ENCODE measurements at places on chromosomes 2 and 18.
A peak's percentile ranks its signal among the peaks of the same experiment; 100 is the strongest.

- DNase-seq, result no peak
Observed at GRCh38 chr18:56319953-56320352, 318.4 kb downstream of the TXNL1 start.

GRCh38 chr2:207067473-207067872 lies 98.3 kb downstream of the KLF7 start:
- peak; percentile 7 for DNase-seq

- no peak for DNase-seq
Observed at GRCh38 chr2:226536410-226536809, 263.2 kb downstream of the IRS1 start.

GRCh38 chr18:75358928-75359327 lies 68.6 kb downstream of the SMIM21 start:
- no peak for DNase-seq

DNA sequence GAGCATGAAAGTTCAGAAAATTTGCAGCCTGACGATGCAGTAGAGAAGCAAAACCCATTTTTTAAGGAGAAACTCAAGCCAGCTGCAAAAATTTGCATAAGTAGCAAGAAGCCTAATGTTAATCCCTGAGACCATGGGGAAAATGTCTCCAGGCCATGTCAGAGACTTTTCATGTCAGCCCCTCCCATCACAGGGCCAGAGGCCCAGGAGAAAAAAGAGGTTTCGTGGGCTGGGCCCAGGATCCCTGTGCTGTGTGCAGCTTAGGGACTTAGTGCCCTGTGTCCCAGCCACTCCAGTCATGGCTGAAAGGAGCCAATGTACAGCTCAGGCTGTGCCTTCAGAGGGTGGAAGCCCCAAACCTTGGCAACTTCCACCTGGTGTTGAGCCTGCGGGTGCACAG lies 533.0 kb downstream of the THSD7B start:
- no peak for DNase-seq

DNA sequence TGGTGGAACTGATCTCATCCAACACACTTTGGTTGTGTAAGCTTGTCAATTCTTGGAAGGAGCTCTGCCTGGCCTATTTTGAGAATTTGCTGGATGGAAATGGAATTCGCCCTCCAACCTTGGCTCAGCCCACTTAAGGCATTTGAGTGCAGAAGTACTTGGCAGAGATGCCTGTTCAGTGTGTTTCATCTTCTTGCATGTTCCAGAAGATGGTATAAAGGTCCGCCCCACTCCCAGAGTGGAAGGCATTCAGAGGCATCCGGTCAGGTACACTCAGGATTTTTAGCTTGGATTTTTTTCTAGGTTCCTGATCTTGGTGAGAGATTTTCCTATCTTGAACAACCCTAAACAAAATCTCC lies 61.3 kb upstream of the TXNDC2 start:
- DNase-seq, result no peak

- no peak for DNase-seq
Observed at GRCh38 chr18:25329783-25330182, 22.2 kb downstream of the ZNF521 start.

- no peak for DNase-seq
Observed at GRCh38 chr18:73245345-73245744, 377.6 kb upstream of the NETO1 start.

DNA sequence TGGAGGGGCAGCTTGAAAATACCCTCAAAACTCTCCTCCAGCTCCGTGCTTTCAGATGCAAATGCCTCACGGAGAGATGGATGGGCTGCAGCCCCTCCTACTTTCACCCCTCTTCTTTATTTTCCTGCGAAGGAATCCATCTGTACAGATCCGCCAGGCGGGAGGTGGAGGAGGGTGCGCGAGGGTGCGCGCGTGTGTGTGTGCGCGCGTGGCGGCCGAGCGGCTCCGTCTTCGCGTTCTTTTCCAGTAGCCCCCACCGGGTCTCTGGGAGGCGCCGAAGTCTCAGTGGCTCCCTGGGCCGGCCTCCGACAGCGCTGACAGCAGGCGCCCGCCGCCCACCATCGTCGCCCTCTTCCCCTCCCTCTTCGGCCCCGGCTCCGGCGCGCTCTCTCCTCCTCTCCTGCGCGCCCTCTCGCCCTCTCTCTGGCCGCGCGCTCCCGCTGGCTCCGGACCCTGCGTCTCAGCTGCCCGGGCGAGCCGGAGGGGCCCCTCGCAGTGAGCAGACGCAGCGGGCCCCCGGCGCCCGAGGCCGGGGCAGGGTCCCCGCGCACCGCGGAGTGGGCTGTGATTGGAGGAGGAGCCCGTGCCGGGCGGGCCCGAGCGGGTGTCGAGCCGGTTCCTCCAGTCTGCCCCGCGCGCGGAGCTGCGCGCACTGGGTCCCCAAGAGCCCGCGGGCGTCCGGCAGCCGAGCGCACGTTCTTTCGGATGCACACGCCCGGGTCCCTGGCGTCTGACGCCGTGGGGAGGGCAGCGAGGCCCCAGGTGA lies at the start of gene CDH7:
CDH7 (plus strand) TSS at position 624 of the 766 bp plus-strand sequence. CDS start 11,831 bp downstream, outside the sequence.
- peak; percentile 53 for DNase-seq

DNA sequence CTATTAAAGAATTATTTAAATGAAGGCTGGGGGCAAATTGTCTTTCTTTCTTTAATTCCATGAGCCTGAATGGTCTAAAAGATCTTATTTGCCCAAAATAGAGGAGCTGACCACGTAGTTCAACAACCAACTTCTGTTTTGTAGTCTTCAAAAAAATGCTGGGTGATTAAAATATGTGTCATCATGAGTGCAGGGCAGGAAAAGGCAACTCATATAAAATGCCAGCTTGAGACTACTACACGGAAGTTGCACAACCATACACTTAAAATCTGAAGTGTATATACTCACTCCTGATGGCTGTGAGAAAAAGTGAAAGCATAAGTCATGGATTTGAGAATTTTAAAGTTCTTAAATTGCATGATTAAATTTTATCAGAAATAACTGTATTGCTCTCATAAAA lies 210.9 kb downstream of the DYM start:
- no peak for DNase-seq

DNA sequence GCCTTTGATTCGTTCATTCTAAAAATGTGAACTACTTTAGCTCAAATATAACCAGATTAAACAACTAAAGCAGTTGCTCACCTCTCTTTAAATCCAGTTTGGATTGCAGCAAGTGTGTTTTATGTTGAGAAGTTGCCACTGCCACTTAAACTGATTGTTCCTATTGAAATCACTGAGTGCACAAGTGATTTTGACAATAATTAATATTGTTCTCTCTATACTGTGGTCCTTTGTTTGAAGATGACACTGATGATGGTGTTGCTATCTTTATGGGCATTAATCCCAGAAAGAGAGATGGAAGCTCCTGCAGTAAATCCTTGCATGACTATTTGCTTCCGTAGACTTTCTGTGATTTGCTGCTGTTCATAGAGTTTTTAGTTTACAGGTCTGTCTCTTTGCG lies 251.4 kb upstream of the ZEB2 start:
- no peak for DNase-seq

DNA sequence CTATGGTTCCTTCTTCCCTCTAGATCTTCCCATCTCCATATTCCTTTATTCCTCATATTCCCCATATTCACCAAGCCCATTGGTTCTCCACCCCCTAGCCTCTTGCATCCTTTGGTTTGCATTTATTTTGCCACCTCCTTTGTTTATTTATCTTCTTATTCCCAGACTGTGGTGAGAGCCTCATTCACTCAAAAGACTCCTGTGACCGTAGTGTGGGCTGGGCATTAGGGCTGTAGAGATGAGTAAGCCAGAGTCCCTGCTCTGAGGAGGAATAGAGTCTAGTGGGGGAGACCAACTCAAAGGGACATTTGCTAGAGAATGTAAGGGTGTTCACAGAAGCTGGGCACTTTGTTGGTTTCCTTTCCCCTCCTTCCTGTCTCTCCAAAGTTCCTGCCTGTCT lies 8.3 kb downstream of the ATG16L1 start:
- DNase-seq, result no peak

- DNase-seq, result no peak
Observed at GRCh38 chr2:96775160-96775559, 14.5 kb downstream of the CNNM4 start.

- peak; percentile 91 for DNase-seq
Observed at GRCh38 chr2:67846370-67847070, 216.3 kb downstream of the C1D start.

DNA sequence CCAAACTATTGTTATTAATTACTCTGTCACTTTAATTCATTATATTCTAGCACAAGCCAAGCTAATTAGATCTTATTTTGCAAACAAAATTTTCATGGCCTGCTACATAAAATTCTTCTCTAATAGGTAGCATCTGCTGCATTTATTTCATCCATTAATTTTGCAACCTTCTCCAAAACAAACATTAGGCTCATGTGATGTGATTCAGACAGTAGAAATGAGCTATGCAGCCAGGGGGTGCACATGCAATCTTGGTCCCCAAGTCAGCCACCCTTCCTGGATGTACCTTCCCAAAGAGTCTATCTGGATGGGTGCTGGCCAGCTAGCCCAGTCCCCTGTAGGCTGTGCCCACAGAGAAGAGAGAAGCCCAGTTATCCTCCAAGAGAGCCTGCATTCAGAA lies 242.1 kb upstream of the OSR1 start:
- DNase-seq, result no peak

DNA sequence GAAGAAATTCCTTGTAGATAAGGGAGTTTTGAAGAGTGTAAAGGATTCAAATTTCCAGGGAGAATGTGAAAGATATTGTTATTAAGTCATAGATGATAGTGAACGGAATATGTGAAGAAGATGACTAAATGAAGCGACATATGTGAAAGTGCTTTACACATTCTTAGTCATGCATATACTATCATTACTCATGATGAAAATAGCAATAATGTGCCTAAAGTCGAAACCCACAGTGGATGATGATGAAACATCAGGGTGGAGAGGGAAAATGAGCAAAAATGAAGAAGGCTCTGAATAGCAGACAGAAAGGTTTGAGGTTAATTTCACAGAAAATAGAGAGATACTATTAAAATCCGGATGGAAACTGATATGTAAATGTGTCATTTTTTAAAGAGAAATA lies 1237.1 kb downstream of the LRP1B start:
- DNase-seq, result no peak

GRCh38 chr2:206886696-206887095 lies 52.6 kb upstream of the CPO start:
- DNase-seq, result no peak

DNA sequence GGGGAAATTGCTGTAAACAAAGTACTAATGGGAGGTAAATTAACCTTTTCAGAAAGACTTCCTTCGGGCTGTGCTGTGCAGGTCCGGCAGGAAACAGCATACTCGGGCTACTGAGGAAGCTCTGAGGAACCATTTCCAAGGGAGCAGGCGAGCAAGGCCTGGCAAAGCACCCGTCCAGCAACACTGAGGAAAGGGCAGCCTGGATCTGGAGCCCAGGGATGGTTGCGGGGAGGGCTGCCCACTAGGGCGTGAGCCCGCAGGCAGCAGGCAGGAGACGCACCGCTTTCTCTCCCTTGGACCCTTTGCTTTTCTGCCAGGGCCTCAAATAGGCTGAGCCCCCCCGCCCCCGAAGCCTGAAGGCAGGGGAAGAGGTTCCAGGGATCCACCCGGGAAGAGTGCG lies 89.5 kb downstream of the SOX11 start:
- no peak for DNase-seq

DNA sequence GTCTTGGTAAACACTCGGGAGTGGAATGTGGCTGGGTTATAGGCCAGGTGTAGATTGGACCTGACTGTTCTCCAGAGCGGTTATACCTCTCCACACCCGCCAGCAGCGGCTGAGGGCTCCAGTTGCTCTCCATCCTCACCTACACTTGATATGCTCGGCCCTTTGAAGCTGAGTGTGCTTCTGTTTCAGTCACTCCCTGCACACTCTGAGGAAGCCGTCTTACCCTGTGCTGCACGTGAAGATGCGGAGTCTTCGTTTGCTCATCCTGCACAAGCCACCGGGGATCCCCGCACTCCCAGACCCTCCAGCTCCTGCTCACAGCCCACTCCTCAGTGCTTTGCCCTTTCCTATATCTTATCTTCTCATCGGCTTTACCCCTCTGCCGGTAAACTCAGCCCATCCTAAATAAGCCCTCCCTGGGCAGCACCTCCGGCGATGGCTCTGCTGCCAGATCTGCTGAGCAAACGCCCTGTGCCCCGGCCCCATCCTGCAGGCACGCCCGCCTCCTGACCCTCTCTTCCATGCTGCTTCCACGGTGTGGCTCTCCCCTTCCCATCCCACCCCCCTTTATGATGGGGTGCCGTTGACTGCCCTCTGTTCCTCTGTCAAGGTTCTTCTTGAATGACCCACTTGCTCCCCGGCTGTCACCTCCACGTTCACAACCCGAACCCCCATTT lies 47.3 kb upstream of the ODC1 start:
- DNase-seq, result no peak

DNA sequence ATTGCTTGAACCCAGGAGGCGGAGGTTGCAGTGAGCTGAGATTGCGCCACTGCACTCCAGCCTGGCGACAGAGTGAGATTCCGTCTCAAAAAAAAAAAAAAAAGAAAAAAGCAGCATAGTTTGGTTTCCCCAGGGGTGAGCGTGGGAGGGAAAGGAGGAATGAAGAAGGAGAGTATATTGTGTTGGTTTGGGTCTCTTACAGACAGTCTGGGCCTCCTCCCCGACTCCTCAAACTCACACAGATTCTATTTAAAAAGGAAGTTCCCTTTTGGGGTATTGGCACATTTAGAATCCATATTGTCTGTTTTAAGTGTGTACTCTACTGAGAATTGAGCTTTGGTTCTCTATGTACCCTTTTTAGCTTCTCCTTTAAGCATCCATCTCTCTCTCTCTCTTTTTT lies 27.4 kb upstream of the SLC20A1 start:
- DNase-seq, result no peak

DNA sequence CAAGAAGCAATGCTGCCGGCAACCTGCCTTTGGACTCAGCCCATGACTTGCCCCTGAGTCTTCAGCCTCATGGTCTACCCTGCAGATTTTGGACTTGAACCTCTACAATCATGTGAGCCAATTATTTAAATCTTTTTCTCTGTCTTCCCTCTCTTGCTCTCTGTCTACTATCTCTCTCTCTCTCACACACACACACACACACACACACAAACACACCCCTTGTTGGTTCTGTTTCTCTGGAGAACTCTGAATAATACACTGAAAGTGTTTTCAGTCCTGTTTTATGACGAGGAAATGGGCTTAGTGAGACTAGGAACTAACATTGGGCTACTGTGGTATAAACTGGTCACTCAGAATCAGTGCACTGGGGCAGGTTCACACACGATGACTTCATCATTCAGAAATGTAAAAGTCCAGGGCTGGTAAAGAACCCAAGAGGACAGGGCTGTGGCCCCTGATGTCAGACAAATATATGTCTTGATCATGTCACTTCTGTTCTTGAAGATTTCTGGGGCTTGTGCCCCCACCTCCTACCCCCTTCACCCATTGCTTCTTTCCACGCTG lies 266.1 kb upstream of the SIX2 start:
- DNase-seq, result no peak

DNA sequence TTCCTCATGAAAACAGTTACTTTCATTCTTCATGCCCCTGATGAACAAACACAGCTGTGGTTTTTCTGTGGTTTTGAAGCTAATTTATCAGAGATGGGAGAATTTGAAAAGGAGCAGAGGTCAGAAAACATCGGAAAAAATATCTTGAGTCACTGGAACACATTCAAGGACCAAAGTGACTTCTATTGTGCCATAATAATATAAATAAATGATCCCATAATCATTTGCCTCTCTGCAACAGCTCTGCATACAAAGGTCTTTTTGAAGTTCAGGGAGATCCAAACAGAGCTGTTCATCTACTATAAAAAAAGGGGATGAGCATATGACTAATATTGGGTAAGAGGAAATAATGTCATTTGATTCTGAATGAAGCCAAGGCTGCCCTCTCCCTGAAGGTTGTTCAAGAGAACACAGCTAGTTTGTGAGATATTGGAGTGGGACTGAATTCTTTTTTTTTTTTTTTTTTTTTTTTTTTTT lies 201.3 kb upstream of the GALNT5 start:
- no peak for DNase-seq

- no peak for DNase-seq
Observed at GRCh38 chr2:118791483-118791882, 56.0 kb downstream of the EN1 start.

- no peak for DNase-seq
Observed at GRCh38 chr2:217220228-217221013, 360.6 kb upstream of the TNP1 start.

Data from left renal pelvis (tissue), 4 donors.